ENCODE measurements at places on chromosomes 12 and 14.

DNA sequence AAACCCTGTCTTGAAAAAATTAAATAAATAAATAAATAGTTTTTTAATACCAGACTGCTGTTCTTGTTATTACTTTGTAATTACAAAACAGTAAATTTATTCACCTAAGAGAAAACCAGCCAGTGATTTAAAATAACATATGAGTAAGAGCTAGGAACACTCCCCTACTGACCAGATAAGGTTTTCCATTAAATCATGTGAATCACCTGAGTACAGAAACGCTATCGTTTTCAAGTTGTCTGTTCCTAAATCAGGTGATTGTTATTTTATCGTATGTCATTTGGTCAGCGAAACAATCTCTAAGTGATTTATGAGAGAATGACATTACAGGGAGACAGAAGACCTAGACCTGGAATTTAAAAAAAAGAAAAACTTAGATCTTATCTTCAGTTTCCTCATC lies 47.3 kb downstream of the RPS29 start:
- no peak for DNase-seq

- DNase-seq, result no peak
These were observed 407.4 kb downstream of the PAWR start for GRCh38 chr12:79283364-79283763.

- DNase-seq, result no peak
These were observed 21.9 kb downstream of the PTPRB start for GRCh38 chr12:70615174-70615866.

DNA sequence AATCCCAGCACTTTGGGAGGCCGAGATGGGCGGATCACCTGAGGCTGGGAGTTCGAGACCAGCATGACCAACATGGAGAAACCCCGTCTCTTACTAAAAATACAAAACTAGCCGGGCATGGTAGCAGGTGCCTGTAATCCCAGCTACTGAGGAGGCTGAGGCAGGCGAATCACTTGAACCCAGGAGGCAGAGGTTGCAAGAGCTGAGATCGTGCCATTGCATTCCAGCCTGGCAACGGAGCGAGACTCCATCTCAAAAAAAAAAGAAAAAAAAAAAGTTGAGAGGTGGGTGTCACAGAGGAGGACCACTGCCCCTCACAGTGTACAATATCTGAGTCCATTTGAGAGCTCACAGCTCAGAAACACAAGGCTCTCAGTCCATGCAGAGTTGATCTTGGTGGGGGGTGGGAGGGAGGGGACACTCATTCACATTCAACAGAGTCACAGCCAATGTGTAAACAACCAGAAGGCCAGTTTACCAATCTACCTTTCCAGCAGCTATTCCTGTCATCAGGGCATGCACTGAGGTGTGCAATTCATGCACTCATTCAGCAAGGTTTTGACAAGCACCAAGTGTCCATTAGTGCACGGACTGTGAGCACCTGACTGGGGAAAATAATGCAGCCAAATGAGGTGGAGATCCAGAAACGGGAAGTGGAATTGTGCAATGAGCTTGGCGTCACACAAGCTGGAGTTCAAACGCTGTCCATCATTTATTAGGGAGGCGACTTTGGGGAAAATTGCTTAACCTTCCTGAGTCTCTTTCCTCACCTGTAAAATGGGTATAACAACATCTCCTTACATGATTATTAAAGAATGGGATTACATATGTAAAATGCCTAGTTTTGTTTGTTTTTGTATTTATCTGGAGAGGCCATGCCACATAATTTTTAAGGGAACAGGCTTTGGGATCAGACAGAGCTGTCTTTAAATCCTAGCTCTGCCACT lies 4.4 kb upstream of the EIF5 start:
- DNase-seq, result no peak

DNA sequence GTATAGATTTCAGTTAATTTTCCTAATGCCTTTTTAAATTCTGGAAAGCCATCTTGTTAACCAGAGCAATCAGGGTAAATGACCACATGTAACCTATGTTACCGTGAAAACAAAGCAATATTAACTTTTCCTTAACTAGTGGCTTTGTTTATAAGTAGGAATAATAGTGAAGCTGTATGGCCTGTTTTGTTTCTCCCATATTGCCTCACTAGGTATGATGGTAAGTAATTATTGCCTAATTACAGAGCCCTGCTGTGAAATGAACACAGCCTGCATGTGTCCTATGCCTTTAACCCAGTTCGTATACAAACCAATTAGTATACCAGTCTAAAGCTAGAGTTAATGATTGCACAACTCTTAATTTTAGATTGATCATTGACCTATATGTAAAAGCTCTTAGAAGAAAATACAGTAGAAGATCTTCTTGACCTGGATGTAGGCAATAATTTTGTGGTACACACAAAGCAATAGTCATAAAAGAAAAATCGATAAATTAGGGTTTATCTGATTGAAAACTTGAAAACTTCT lies 249.9 kb downstream of the CCDC91 start:
- no peak for DNase-seq

GRCh38 chr12:76240281-76240680 lies 107.9 kb downstream of the BBS10 start:
- no peak for DNase-seq

DNA sequence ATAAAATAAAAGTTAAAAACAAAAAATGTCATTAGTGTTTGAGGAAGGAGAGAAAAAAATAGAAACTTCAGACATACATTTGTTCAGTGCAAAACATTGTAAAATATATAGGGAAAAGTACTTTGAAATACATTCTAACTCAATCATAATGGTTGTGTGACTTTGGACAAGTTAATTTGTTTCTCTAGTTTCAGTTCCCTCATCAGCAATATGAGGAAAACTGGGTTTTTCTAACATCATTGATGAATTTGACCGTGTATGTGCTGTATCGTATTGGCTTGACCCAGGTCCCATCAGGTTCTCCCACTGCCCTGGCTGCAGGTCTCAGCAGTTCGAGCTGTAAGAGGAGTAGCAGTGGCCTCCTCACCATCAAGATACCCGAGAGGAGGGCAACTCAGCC lies 173.9 kb upstream of the ATF7IP start:
- no peak for DNase-seq

- DNase-seq, result no peak
These were observed 34.6 kb upstream of the PYGL start for GRCh38 chr14:50978888-50979287.

DNA sequence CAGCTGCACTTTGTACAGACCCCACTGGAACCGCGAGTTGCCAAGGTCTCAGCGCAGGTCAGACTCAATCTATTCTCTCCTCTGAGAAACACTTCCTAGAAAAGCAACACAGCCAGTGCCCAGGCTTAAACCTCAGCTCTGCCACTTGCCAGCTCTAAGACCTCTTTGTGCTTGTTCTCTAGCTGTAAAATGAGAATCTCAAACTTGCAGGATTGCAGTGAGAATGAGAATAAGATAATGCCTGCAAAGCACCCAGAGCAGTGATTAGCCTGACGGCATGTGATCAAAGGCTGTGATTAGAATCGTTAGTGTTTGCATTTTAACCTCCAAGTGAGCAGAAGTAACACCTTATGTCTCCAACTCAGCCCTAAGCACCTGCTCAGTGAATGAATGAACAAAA lies 21.3 kb downstream of the ANO2 start:
- DNase-seq, result no peak

DNA sequence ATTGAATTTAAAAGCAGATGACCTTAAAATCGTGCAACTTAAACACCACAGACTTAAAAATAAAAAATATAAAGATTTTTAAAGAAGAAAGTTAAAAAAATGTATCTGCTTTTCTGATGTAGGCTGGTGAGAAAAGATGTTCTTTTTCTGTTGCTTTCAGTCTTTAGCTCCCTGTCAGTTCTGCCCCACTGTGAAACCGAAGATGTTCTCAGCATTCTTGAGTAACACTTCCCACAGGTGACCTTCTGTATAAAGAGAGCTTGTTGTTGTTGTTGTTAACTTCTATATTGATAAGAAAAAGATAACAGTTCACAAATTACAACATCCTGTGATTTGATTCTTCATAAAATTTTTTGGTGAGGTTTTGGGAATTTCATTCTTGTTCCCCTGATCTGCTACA lies 377.9 kb upstream of the RGS6 start:
- no peak for DNase-seq

GRCh38 chr12:20508962-20509361 lies 140.6 kb downstream of the PDE3A start:
- DNase-seq, result no peak

GRCh38 chr12:42564556-42564955 lies 25.0 kb downstream of the PRICKLE1 start:
- DNase-seq, result no peak

DNA sequence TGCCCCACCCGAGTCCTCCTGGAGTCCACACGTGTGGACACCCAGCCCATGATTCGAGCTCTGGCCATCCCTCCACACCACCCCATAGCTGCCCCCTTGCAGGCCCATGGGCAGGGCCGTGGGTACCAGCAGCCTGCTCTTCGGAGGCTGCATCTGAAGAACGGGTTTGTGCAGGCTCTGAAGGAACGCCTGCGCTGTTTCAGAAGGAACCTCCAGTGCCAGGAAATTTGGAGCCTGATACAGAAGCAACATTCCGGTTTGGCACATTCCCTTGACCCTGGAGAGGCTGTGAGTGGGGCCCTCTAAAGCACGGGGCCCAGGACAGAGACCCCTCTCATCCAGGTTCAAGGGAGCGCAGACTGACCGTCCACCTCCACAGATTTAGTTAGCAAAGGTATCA lies 57.0 kb downstream of the ZNF664 start:
- no peak for DNase-seq

- DNase-seq, result no peak
These were observed 5.9 kb downstream of the CCDC198 start for GRCh38 chr14:57487771-57488170.

DNA sequence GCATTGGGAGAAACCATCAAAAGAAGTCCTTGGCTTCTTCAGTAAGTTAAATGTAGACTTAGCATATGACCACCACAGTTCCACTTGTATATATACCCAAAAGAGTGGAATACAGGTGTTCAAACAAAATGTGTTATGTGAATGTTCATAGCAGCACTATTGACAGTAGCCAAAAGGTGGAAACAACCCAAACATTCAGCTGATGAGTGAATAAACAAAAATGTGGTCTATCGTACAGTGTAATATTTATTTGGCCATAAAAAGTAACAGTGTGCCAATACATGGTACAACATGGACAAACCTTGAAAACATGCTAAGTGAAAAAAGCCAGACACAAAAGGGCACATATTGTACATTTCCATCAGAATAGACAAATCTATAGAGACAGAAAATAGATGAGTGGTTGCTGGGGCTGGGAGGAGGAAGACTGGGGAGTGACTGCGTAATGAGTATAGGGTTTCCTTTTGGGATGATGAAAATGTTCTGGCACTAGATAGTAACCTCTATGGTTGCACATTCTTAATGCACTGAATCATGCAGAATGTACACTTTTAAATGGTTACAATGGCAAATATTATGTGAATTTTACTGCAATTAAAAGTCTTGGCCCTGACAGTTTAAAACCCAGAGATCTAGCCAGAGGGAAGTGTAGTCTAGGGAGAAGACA lies 5.5 kb downstream of the ERP29 start:
- no peak for DNase-seq

DNA sequence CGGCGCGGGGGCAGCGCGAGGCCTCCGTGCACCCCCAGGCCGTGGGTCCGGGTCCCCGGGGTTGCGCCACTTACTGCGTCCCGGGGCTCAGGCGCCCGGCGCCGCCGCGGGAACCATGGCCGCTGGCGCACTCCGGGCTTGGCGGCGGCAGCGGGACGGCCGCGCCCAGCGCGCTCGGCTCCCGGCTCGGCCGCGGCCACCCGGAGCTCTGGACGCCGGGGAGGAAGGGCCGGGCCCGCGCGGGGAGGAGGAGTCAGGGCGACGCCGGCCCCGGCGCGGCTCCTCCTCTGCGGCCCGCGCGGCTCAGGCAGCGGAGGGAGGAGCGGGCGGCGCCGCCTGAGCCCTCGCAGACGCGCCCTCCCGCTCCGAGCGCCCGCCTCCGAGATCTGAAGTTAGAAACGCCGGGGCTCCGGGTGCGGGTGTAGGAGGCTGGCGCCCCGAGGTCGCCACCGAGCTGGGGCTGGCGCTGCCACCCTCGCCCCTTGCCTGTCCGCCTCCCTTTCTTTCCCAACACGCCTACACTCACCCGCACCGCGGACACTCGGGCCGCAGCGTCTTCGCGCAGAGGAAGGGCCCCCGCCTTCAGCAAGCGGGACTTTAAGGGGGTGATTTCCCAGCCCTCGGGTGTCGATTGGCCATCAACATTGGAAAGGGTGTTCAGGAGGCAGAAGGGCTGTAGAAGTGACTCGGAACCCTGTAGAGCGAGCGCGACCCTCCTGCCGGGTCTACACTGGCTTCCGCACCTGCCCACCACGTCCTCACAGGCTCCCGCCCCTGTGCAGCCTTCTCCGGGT lies at the start of gene NIN:
Gene NIN, minus strand, starts transcription at position 231 of the 794 bp plus-strand sequence. CDS start 9,106 bp downstream, outside the sequence.
- peak; percentile 79 for DNase-seq

DNA sequence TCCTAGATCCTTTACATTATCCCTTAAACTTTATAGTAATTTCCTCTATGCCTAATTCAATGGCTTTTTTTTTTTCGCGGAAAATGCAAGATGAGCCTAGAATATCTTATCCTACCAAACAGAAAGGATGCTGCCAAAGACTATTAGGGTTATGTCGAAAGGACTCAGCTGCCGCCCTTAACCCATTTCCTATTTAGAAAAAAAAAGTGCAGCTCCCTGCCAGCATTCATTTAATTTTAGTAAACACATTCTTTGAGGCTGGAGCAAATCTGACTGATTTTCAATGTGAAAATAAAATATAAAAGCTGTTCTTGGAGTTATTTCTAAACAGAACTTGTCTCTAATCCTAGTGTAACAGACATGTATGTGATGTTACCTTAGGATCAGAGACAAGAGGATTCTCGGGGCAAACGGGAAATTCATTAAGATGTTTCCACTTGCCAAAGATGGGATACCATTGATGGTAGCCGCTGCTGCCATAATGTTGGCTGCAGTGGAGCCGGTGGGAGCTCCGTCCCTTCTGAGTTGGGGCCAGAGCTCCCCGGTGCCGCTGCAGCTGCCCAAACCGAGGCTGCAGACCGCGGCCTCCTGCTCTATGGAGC lies 8.2 kb upstream of the A2M start:
- DNase-seq, result no peak

DNA sequence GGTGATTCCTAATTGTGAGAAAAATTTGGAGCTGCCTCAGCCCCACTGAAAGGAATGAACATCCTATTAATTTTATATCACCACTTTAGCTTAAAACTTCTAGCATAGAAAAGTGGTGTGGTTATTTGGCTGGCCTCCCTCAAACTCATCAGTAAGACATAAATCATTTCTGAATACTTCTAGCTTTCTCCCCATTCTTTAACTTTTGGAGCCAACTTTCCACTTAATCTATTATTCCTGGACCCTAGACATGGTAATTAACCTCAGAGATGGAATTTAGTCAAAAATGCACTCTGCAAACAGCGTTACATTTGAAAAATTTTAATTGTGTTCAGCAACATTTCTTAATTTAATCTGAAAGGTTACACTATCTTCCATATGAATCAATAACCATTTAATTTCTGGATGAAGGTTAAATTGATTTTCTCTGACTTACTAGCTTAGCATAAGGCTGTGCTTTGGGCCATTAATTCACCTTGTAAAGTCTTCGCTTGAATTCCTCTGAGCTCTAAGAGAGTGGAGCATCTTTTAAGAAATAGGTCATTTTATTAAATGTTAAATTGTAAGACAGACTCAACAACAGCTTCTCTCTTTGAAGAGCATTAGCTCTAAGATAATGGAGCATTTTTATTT lies 753.6 kb upstream of the STXBP6 start:
- DNase-seq, result no peak

GRCh38 chr12:6948873-6949594 lies 2.1 kb upstream of the PTPN6 start:
- no peak for DNase-seq

Measured in neuronal stem cell (in vitro differentiated cells).